ENCODE measurements at places on chromosomes 1 and 21.

- DNase-seq, result no peak
These were observed 83.6 kb downstream of the RUNX1 start for GRCh38 chr21:34965200-34966174.

DNA sequence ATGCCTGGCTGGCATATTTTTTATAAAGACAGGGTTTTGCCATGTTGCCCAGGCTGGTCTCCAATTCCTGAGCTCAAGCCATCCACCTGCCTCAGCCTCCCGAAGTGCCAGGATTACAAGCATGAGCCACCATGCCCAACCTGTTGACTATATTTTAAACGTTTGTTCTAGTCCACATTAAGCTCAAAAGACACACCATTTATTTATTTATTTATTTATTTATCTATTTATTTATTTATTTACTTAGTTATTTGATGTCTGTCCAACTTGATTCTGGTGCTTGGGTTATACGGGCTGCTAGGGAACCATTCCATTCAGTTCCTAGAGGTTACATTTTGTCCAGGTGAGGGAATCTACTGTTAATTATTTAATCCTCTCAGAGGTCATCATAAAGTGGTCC lies 98.1 kb upstream of the ADGRL4 start:
- DNase-seq, result no peak

DNA sequence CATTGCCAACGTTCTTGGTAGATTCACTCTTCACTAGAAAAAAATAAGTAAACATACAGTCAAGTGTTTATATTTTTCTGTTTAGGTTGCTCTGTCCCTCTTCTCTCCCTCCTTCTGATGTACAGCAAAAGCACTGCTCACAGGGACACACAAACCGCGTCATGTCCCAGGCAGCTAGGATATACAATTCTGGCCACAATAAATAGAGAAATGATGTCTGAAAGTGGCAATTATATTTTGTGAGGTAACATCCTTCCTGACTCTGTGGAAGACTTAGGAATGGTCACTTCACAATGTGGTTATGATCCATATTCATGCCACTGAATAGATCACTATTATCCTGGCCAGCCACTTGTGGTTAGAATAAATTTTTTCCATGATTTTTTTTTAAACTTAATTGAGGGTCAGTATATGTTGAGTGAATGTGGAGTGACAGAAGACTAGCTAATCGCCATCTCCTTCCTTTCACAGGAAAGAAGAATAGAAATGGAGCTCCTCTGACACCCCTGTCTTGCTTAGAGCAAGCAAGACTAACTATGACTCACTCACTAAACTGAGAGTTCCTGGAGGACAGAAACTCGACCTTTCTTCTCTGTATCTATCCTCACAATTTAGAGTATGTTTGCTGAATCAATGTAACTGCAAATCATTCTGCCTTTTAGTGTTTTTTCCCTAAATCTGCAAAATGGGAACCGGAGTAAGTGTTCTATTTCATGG lies 54.0 kb downstream of the ZNHIT6 start:
- DNase-seq, result no peak

- no peak for DNase-seq
These were observed 32.2 kb downstream of the ST6GALNAC3 start for GRCh38 chr1:76106719-76107235.

GRCh38 chr1:12356004-12356890 lies 126.4 kb downstream of the VPS13D start:
- DNase-seq, result no peak

DNA sequence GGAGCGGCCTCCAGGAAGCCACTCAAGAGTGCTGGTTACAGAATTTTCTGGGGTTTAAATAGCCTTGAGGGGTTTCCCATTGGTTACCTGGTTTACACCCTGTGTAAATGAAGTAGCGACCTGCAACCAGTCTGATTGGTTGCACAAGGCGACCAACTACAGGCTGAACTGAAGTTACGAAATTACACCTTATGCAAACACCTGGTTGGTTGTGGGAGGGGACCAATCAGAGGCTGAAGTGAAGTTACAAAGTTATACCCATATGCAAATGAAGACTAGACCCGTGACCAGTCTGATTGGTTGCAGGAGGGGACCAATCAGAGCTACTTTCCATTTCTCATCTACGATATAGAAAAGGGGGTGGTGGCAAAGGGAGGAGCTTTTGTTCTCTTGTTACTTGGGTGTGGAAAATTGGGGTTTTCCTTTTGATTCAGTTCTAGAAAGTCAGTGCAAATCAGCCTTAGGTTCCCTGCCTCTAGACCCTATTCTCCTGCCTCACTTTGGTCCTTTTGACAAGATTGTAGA lies 22.2 kb upstream of the C1orf174 start:
- DNase-seq, result no peak

GRCh38 chr1:222820171-222820712 lies 5.4 kb downstream of the DISP1 start:
- peak; percentile 51 for DNase-seq

DNA sequence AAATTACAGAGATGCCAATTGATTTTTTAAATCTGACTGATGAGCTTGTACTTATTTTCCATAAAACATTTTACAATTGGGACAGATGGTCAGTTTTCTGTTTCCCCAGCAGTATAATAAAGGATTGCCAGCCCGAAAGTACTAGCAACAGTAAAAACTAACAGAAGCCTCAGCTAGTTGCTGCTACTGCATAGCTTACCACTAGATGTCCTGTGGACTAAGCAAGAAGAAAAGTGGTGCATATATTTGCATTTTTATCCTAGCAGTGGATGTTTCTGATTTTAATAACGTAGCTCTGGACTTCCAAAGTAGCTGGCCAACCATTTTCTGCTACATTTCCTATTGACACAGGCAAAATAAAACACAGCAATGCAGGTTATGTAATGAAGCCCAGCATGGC lies 241.5 kb downstream of the BARHL2 start:
- no peak for DNase-seq

- no peak for DNase-seq
These were observed 55.8 kb upstream of the PRDX6 start for GRCh38 chr1:173421286-173421685.

GRCh38 chr1:117166076-117166475 lies 44.5 kb upstream of the TRIM45 start:
- DNase-seq, result no peak

DNA sequence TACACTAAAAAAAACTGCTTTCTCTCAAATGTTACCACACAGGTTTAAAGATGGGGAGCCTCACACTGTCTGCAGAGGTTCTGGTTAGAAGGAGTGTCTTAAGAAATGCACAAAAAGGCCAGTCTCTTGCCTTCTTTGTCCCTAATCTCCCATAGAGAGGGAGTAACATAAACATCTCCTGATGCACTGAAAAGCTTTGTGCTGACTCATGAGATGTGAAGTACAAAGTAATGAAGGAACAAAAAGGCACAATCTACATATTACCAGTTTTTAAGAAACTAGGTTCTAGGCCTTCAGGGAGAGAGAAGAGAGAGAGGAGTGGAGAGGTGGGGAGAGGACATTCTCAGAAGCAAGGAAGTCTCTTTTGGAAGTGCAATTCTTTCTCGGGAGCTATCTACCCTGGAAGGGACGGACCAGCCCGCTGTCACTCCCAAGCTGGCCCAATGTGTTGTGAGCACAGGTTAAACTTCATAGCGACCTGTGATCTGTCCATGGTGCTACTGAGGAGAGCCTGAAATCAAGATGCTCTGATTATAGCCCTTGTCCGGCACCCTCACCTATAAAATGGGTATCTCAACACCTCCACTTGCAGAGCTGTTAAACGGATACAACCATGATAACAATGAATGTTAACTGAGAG lies 458.1 kb downstream of the DISC1 start:
- no peak for DNase-seq

GRCh38 chr1:29514361-29515169 lies 278.2 kb downstream of the PTPRU start:
- no peak for DNase-seq

DNA sequence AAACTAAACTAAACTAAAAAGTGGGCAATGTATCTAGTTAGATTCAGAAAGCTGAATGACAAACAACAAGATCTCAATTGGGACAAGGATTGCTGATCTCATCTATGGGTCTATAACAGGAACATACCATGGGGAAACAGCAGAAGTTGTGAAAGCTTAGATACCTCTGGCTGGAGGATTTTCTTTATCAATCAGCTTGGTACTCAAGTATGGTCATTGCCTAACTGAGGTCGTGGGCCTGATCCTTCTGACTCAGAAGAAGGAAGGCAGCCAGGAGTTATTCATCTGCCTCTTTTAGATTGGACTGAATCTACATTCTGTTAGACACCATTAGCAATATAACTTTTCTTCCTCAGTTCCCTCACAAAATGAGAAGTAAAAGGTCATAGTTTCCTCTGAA lies 39.7 kb downstream of the DNTTIP2 start:
- DNase-seq, result no peak

DNA sequence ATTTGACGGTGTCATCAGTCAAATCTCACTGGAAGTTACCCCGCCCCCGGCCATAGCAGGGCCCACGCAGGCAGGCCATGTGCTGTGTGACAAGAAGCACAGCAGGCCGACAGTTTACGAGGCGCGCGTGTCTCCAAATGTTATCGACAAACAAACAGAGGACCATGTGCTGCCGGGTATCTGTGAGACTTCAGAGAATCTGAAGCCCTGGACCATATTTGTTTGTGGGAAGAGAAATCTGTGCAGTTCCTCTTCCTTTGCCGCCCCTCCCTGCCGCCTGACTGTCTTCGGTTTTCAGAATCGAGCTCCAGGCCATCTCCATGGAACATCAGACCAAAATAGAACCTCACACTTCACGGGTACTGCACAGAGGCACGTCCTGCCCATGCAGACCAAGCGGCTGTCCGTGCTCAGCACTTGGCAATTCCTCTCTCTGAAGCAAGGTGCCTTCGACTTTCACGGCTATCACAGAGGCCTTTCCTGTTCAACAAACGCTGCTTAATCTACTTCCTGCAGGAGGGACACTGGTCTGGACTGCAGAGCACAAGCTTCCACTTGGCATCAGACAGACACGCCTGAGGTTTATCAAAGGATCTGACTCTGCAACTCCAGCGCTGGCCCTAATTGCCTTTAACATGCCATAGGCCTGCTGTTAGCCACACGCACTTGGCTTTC lies 135.7 kb upstream of the KRTAP19-8 start:
- no peak for DNase-seq

- DNase-seq, result no peak
These were observed 505 bp upstream of the GNPAT start for GRCh38 chr1:231240531-231240882.

DNA sequence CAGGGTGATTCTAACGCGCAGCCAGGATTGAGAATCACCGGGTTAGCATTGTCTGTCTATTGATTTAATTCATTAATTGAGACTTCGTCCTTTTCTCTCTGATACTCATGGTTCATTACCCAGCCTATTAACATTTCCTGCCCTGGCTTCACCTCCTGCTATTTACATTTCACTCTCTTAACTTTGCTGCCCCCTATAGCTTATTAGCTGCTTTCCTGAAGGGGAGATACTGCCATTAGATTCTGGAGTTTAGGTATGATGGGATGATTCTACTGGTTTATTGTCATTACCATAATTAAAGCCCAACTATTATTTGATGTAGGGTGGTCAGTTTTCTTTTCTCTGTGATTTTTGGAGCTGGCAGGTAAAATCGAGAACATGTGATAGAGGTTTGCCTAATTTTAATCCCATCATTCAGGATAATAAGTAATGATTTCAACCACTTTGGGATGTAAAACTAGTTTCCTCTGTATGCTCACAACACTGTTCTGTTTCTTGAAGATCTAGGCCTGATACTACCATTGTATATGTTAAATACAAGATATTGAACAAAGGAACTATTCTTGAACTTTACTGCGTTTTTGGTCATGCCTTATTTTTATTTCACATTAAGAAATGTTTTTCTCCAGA lies 6.4 kb downstream of the PPP2R5A start:
- DNase-seq, result peak; percentile 22

- DNase-seq, result no peak
These were observed at the start of gene JAM2 for GRCh38 chr21:25638660-25639550. JAM2 (plus strand) TSS chr21:25639258; CDS start chr21:25639822, 564 bp downstream.

- DNase-seq, result no peak
These were observed 106.3 kb upstream of the LYPLAL1 start for GRCh38 chr1:219067350-219067712.

GRCh38 chr1:230746617-230747016 lies 571 bp upstream of the CAPN9 start:
- DNase-seq, result no peak

DNA sequence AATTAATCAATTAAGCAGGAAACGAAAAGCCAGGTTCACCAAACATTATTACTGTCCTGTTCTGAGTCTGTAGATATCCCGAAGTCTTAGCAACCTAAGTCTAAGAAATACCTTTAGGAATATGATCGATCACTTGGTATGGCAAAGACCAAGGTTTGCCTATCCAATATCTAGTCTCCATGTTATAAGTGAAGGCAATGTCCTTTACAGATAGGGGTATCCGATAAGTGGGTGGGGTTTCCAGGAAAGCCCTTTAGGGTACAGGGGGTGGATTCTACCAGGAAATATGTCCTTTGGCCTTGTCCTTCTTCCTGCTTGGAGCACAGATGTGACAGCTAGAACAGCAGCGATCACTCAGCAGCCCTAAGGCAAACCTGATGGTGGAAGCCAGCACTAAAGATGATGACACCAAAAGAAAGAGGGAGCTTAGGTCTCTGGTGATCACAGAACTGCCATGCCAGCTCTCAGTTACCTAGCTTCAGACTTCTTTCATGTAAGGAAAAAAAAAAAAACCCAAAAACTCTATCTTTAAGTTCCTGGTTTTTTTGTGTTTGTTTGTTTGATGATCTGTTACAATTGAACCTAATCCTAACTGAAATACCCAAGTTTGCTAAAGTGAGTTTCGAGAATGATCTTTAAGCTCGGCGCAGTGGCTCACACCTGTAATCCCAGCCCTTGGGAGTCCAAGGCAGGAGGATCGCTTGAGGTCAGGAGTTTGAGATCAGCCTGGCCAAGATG lies 40.8 kb downstream of the DSTYK start:
- DNase-seq, result no peak

GRCh38 chr1:40939320-40940059 lies 40.0 kb upstream of the CTPS1 start:
- DNase-seq, result no peak

DNA sequence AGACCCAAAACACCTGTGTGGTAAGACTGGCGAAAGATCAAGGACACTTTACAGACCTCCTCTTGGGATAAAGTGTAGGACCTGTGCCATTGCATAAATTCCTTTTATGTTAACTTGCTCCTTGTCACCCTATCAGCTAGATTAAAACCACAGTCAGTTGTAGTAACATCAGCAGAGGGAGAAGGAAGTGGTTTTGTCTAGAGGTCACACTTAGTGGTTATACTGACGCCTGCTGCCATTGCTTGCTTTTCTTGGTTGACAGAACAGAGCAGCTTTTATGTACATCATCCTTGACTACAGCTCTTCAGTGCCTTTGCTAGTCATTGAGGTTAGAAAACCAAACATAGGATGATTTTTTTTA lies 101.4 kb downstream of the PBX1 start:
- DNase-seq, result no peak

Measured in SK-N-MC (cell line).